ENCODE measurements at places on chromosomes 7 and 10.

- DNase-seq = no peak
Measured at GRCh38 chr7:70810558-70811139, 321.3 kb upstream of the GALNT17 start.

DNA sequence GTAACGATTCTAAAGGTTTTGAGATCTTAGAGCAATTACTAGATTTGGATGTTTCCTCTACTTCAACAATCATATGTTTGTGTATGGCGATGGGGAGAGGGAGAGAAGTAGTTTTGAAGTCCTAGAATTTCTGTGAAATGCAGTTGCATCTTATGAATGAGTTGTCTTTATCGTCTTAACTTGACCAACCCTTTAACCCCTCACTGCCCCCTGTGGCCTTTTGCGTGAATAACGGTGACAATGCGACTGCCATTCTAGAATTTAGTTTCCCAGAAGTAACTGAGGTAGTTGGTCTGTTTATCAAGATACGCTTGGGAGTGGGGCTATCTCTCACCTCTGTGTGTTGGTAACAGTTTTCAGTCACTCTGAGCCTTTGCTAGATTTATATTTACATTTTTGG lies 204.6 kb downstream of the HDAC9 start:
- DNase-seq = no peak

GRCh38 chr7:11743548-11743947 lies 88.5 kb downstream of the THSD7A start:
- no peak for DNase-seq

DNA sequence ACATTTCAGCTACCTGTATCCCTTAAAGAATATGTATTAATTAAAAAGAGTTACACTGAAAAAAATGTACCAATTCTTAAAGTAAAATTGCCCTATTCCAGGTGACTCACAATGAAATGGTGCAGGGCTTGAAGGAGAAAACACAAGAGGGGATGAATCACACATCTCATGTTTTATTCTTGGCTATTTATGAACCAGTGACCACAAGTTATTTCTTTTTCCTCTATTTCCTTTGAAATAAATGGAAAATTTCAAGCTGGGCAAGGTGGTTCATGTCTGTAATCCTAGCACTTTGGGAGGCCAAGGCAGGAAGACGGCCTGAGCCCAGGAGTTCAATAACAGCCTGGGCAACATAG lies 106.8 kb downstream of the UBE2H start:
- DNase-seq = no peak

GRCh38 chr10:75238182-75239095 lies 2.7 kb upstream of the COMTD1 start:
- no peak for DNase-seq

DNA sequence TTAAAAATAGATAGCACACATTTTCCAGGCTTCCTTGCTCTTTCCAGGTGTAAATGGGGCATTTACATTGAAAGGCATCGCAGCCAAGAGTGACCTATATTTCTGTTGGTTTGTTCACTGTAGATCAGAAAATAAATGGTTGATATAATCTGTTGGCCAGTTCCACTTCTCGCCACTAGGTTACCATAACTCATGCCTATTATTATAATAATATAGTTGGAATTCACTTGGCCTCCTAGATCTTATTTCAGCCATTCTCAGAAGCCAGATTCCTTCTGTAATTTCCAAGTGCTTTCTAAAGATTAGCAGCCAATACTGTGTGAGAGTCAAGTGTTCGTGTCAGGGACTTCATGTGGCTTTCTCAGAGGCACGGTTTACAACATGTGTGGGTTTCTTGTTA lies 179.5 kb downstream of the DNAH11 start:
- DNase-seq = no peak

DNA sequence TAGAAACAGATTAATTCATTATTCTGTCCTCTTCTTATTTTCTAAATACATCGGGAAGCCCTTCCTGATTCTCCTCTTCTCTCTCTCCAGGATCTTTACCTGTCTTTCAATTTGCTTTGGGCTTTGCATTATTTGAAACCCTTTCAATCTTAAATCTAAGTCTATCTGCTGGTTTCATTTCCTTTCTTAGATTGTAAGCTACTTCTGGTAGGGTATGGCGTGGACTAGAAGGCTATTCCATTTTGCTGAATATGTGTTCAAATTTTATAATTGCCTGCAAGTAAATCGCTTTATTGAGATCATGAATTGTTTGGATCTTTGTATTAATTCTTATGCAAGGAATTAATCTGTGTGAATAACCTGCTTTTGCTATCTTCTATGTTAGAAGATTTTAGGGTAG lies 11.1 kb downstream of the STAM start:
- DNase-seq = no peak

DNA sequence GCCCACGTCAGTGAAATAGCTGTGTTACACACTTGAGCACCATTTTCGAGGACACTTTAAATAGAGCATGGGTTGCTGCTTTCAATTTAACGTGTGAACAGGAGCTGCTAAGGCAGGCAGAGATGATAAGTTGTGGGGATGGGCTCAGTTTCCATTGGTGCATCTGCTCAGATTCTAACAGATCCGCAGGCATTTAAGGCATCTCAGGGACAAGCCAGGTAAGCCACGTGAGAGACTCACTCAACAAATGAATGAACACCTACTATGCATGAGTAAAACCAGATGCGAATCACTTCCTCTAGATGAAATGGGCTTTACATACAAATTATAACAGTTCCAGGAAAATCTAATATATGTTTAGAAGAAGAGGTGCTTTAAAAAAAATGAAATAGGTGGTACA lies 34.6 kb downstream of the PLXNA4 start:
- DNase-seq = no peak
